Ascending aorta (tissue), 2 donors: ENCODE measurements at places on chromosomes 12 and 14. TPM values are rescaled to one million over a fixed set of nuclear protein-coding genes. Genes with fewer than 3 reads are reported as not detected.
A peak's percentile ranks its signal among the peaks of the same experiment; 100 is the strongest.

- no peak for DNase-seq
Observed at GRCh38 chr14:32468955-32469354, 139.9 kb downstream of the AKAP6 start.

DNA sequence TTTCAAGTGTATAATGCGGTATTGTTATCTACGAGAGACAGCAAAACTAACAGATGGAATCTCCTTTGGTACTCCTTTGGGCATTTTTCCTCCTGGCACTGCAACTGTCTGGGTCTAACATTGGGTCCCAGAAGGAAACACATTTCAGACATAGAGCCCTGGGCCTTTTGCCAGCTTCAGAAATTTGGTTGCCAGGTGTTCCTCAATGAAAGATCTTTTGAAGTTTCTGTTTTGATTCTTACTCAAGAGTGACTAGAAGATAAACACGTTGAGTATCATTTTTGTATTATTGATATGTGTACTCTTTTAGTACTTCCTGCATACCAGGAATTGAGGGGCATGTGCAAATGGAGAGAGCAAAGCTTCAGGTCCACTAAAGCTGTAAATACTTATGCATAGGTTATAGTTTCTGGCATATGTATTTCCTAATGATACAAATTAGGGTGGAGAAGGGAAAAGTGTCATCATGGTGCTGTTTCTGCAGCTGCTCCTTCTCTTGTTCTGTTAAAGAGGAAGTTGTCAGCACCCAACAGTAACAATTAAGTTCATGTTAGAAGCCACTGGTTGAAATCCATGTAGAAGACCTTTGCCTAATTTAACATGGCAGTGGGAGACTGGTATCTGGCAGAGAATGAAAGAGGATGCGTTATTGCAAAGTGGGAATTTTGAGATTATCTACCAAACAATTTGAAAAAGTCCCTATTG, 53.5 kb downstream of the SLC38A6 start:
- DNase-seq: no peak

DNA sequence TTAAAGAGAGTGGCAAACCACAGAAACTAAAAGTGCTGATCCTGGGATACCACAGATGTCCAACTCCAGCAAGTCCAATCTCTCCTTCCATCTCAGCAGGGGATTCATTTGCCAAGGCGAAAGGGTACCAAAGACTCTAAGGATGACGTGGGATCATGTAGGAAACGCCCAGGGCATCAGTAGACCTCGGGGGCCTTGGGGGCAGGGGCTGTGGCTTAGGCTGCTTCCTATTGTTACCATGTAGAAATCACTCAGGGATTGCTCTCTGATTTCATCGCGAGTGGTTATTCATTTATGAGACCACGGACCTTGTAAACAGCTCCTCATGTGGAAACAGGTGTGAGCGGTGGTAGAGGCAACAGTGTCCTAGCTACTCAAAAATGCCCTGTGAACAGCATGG, 149.3 kb upstream of the FKBP4 start:
- DNase-seq: no peak

DNA sequence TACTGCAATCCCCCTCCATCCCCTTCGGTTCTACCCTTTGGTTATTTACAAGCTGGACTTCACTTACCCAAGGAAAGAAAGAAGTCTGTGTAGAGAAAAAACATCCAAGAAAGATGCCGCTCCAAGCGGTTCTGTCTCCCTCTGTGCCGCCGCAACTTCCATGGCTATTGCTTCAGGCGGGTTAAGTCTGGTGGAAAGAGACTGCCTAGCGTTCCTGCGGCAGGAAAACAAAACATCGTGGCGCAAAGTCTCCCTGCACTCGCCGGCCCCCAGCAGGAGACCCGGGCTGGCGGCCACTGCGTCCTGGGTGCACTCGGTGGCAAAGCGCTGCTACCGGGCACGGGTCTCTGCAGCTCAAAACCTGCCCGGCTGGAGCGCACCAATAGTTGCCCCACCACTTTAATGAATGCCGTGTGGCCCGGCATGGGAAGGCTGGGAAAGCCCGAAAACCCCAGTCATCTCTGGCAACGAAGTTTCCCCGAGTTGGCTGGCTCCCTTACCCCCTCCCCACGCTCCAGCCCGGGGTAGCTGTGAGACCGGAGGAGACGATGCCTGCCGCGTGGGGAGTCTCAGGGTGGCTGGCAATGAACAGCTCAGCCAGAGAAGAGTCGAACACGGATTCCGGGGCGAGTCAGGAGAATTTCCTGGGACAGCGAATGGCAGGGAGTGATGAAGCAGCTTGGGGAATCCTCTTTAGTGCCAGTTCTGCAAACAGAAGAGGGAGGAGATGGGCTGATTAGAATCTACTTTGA, 3.5 kb upstream of the KCNK10 start:
- no peak for DNase-seq

- DNase-seq: no peak
Observed at GRCh38 chr14:38544776-38545175, 288.9 kb upstream of the CLEC14A start.

DNA sequence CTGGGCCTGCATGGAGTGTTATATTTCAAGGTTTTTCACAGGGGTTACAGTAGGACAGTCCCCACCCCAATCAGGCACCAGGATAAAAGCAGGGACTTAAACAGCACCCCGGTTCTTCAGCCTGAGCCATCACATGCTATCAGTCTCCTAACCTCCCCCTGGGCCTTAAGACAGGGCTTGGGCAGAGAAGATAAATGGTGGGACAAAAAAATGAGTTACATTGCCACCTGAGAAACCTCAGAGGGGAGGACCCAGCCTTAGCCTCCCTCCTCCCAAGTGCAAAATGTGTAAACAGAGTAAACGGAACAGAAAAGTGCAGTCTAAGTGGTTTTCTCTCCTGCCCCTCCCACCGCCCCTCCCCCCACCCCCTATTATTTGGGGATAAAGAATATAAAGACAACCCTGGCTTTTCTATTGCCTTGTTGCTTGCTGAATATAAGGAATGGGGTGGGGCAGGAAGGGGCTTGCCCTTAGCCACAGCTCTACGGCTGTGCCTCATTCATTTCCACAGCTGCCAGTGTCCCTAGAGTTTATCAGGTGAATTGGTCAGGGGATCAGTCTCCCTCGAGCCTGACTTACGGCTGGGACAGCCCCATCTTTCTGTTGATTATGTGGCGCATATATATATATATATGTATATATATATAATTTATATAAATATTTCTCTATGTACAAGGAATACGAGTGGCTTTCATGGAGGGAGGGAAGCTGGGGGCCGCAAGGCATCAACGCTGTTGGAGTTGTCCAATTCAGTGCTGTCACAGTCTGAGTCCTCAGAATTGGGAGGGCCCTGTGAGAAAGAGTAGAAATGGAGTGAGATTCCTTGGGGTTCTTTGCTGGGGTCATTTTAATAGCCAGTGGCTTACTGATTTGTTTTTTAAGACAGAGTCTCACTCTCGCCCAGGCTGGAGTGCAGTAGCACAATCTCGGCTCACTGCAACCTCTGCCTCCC, 18.5 kb downstream of the MAP3K12 start:
- DNase-seq: no peak

DNA sequence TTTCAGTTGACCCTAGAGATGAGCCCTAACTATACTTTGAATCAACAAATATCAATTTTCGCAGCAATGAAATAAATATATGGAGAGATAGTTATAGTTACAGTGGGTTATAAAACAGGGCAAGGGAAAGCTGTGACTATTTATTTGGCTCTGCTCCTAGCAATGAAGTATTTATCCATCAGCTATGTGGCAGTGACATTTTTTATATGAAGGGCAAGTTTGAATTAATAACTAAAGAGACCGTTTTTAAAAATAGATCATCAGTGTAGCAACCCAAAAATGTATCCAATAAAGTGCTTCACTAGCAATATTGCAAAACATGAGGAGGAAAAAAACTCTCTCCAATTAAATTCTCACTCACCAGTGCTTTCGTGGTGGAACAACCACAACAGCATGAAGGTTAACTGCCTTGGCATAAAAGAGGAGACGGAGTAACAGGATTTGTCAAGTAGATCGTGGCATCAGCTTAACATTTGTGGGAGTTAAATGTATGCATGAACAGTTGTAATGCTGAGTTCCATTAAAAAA, 58.1 kb upstream of the NUDT4 start:
- DNase-seq: no peak

DNA sequence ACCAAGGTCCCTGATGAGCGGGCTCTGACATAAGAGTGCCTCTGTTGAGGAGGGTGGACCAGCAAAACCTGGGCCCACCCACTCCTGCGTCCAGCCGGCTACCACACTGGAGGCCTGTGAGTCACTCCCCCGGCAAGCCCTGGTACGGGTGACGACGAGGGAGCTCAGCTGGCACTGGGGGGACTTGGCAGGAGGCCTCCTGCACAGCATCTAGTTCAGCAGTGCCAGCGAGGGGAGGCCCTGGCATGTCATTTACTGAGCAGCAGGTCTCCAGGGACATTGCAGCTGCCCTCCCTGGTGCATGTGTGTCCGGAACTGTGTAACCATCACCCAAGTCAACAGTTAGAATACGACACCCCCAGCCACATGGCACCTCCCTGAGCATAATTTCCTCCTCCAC, 24.4 kb downstream of the CD9 start:
- peak; percentile 93 for DNase-seq

- DNase-seq: peak; percentile 85
Observed at GRCh38 chr12:95700316-95700785, 90.2 kb downstream of the NTN4 start.

DNA sequence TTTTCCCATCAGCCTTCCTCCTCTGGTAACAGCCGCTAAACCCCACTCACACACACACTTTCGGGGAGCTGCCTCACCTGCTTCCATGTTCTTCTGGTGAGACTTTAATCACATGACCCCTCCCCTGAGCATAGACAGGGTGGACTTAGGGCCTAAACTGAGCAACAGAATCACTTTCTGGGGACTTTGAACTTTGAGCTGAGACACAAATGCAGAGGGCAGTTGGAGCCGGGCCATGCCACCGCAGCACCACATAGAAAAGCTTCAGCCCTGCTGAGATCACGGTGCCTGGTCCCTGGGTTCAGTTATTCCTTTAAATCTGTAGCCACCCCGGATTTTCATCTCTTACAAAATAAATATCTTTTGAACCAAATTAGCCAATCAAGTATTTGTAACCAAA, 18.4 kb upstream of the MAP3K9 start:
- no peak for DNase-seq

DNA sequence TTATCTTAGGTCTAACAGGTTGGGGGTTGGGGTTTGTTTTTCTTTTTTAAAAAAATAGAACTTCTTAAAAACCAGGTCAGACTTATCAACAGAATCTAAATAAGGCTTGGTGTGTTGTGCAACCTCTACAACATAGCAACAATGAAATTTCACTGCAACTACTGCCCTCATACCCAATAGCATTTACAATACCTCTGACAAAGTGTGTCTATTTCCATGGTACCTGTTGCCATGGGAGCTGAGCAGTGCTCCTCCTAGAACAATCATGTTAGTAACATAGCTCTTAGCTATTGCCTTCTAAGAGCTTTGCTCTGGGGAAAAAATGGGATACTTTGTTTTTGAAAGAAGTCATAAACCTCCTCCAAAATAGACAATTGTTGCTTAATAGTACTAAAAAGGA, 103.3 kb upstream of the CCDC175 start:
- peak; percentile 33 for DNase-seq

- peak; percentile 80 for DNase-seq
Observed at GRCh38 chr12:108305520-108305919, 33.6 kb downstream of the CMKLR1 start.

DNA sequence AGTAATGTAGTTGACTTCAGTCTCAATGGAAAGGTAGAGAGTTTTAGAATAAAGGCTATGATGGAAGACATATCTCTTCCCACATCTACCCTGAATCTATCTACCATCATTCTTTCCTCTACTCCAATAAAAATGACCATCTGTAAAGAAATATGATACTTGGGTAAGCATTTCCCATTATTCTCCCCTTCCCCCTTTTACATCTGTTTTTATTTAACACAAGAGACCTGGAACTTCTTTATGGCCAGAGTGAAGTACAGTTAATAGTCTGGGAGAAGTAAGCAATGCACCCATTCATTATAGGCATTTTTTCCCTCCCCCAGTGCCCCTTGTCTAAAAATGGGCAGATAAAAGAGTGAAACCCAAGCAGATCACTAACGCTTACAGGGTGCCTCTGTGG, 6.5 kb downstream of the TPH2 start:
- no peak for DNase-seq

DNA sequence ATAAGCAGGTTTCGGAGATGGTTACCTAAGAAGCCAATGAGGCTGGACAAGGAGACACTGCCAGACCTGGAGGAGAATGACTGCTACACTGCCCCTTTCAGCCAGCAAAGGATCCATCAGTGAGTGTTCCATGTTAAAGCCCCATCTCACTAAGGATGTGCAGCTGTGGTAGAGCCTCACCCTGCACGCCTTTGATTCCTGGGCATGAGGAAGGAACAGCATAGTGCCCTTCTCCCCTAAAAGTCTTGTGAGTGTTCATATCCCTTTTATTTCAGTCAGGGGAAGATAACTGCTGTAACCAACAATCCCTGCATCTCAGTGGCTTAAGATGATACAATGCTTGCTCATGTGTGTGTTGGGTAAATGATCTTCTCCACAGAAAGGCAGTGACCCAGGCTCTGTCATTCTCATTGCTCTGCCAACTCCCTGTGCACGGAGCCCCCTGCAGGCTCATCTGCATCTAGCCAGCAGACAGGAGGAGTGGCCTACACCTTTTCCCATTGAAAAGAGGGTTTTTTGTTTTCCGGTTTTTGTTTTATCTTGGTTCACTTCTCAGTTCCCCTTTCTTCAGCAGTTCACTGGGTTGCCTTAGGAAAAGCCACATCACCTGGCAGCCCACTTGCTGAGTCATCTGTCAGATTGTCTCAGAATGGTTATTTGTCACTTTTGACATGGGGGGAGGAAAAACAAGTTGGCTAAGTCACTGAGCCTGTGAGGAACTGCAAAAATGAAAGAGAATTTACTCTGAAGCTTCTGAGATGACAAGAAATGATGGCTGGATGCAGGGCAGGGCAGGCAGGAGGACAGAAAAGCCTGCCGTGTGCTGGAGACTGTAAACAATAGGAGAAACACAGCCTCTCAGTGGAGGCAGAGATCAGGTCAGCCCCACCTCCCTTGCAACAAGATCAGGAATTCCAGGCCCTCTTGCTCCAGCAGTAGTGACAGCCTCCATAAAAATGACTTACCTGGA, 193.3 kb downstream of the ANO4 start:
- DNase-seq: no peak

- no peak for DNase-seq
Observed at GRCh38 chr12:88538250-88538649, 42.0 kb downstream of the KITLG start.

- DNase-seq: no peak
Observed at GRCh38 chr12:18752947-18753346, 15.0 kb downstream of the CAPZA3 start.

- DNase-seq: no peak
Observed at GRCh38 chr12:50055831-50056638, 1.4 kb upstream of the ASIC1 start.

GRCh38 chr12:79300199-79300568, 390.6 kb downstream of the PAWR start:
- no peak for DNase-seq

- no peak for DNase-seq
Observed at GRCh38 chr12:28855761-28856310, 293.2 kb upstream of the FAR2 start.

GRCh38 chr12:29782285-29782870, 1.4 kb downstream of the TMTC1 start:
- DNase-seq: no peak

The TTC9 gene
- not detected for total RNA-seq

The SIRT4 gene
- not detected for total RNA-seq

The SP7 gene
- total RNA-seq: not detected

The TAS2R9 gene
- total RNA-seq: not detected

The LTB4R gene
- 3.6 TPM for total RNA-seq

The PLEKHG3 gene
- 134 TPM for total RNA-seq

The MIPOL1 gene
- total RNA-seq: 8.6 TPM

The KRT3 gene
- total RNA-seq: not detected

The ANG gene
- 4.2 TPM for total RNA-seq

The WSCD2 gene
- total RNA-seq: 3.5 TPM

The OR4E1 gene
- total RNA-seq: not detected

The RIMBP2 gene
- not detected for total RNA-seq

The SIX1 gene
- total RNA-seq: 1.1 TPM
